ENCODE measurements at places on chromosomes 1 and 21.

GRCh38 chr1:43047135-43047534 lies 88.5 kb upstream of the SLC2A1 start:
- no peak for DNase-seq

GRCh38 chr1:94796266-94796665 lies 23.9 kb upstream of the SLC44A3 start:
- DNase-seq: no peak

- no peak for DNase-seq
These were observed 65.2 kb upstream of the IFNLR1 start for GRCh38 chr1:24252185-24252780.

- DNase-seq: no peak
These were observed 366.3 kb upstream of the ESRRG start for GRCh38 chr1:217089361-217090014.

GRCh38 chr1:20410503-20410902 lies 75.5 kb downstream of the CAMK2N1 start:
- DNase-seq: no peak

- no peak for DNase-seq
These were observed 476.1 kb downstream of the NUF2 start for GRCh38 chr1:163797816-163798215.

DNA sequence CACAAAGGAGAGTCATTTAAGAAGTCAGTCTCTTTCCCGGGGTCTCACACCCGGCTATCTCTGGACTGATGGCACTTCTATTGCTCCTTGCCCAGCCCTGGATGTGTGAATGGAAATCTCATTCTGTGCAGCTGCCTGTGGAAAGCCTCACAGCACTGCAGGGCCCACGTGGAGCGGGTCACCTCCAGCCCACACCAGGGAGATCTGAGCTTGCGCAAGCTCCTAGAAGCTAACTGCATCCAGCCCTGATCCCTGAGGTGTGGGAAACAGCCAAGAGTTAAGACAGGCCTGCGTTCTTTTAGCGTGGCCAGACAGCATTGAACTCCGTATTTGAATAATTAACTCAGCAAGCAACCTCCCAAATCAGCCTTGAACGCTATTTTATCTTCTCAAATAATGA lies 150.5 kb downstream of the LRIG2 start:
- no peak for DNase-seq

DNA sequence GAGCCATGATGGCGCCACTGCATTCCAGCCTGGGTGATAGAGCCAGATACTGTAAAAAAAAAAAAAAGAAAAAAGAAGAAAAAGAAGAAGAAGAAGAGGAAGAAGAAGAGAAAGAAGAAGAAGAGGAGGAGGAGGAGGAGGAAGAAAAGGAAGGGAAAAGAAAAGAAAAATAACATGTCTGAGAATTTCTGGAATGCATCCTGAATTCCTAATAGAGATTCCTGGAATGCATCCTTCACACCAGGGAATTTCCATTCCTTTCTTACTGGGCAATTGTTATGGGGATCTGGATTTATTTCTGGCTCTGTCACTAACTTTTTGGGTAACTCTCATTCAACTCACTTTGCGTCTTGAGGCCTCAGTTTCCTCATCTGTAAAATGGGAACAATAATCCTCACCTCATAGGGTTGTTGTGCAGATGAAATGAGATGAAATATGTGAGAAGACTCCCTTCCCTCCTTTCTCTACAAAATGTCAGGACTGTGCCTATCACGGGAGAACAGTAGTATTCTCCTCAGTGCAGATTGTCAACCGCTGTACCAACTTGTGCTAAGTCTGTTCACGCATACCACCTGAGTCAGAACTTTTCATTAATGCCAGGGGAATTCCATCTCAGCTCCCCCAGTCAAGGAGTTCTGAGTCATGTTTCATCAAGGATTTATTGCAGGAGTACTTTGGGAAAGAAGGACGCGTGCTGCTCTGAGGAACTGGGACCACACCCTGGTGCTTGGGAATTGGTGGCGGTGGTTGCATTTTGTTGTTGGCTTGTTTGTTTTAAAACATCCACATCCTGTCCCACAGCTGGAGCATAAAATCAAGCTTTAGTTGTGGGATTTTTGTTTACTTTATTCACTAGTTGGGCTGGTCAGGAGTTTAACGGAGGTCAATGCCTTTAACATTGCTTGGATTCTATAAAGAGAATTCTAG lies 42.4 kb upstream of the ROR1 start:
- no peak for DNase-seq

DNA sequence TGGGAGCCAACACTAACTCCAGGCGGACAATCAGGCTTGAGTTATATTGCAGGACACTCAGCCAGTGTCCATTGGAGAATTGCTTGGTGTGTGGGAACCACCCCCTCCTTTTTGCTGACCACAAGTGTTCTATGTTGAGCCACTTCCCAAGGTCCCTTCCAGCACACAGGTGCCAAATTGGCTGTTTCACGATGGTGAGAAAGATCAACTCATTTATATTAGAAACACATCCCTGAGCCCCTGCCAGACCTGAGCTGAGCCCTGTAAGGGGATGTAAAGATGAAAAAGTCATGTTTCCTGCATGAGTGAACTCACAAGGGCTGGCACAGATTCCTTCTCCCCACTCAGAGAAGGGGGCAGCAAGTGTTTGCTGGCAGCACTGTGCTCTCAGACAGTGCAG lies 96.5 kb downstream of the KCNN3 start:
- no peak for DNase-seq

Data from activated naive CD4-positive, alpha-beta T cell treated with anti-CD3 and anti-CD28 coated beads for 36 hours (primary cell).